ENCODE measurements at places on chromosomes 13 and 19.

DNA sequence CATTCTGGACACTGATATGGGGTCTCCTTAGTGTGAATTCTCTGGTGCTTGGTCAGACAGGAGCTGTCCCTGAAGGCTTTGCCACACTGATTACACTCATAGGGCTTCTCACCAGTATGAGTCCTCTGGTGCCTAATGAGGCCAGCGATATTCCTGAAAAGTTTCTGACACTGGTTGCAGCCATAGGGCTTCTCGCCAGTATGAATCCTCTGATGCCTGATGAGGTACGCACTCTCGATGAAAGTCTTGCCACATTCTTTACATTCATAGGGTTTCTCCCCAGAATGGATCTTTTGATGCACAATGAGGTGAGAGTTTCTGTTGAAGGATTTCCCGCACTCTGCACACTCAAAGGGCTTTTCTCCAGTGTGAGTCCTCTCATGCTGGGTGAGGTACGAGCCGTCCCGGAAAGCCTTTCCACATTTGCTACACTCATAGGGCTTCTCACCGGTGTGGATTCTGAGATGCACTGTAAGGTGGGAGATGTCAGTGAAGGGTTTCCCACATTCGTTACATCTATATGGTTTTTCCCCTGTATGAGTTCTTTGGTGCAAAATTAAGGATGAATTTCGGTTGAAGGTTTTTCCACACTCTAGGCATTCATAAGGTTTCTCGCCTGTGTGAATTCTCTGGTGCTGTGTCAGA lies 22.4 kb downstream of the ZNF329 start:
- DNase-seq: no peak

DNA sequence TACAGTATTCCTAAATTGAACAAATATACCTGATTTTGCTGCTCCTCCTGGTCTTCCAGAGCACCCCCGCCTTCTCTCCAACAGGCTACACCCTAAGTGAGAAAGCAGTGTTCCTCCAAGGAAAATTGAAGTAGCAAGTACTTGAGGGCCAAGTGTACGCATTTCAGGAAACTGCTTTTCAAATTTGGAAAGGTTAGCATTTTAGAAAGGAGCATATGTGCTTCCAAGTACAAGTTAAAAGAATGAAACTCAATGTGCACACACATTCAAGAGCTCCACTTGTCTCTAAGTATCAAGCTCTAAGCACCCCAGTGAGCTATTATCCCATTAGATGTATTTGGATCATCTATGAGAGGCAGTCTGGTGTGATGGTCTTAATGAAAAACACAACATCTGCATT lies 25.8 kb downstream of the LHFPL6 start:
- DNase-seq: no peak

DNA sequence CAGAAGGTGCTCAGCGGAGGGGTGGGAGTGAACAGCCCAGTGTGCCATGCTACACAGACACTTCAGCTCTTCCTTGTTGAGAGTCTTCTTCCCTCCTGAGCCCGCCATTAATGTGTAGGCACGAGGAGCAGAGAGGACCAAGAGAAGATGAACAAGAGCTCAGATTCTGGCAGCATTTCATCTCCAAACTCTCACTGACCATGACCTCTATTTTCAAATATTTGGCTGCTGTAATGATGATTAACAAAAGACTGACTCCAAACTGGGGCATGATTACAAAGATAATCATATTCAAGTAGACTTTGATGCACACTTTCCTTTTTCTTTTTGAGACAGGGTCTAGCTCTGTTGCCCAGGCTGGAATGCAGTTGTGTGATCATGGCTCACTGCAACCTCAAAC lies 236.5 kb downstream of the DCLK1 start:
- DNase-seq: no peak

GRCh38 chr19:55519451-55520311 lies 17.3 kb downstream of the SBK2 start:
- DNase-seq: no peak

GRCh38 chr13:25660996-25661395 lies 289.2 kb downstream of the ATP8A2 start:
- no peak for DNase-seq

DNA sequence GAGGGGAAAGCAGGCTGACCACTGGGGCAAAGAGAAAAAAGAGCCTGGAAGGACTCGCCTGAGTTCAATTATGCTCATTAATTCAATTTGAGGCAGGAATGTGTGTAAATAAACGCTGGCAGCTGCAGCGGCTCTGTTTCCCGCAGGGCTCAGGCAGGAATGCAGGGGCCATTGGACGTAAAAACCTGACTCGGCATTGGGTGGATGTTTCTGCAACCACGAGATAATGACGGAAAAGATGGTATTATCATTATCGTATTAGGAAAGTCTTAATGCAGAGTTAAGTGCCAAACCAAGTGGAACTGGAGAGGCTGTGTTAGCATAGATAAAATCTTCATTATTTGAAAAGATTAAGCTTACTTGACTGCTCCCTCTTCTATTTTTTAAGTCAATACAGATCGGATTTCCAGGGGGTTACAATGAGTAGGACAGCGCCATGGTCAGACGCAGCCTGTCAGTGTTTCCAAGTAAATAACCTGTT lies 169.8 kb downstream of the SHISA2 start:
- no peak for DNase-seq

GRCh38 chr19:23867895-23868294 lies 46.8 kb upstream of the ZNF726 start:
- no peak for DNase-seq

Measured in sigmoid colon (tissue), 7 donors.